H54 (cell line): ENCODE measurements at places on chromosomes 6 and 20.

DNA sequence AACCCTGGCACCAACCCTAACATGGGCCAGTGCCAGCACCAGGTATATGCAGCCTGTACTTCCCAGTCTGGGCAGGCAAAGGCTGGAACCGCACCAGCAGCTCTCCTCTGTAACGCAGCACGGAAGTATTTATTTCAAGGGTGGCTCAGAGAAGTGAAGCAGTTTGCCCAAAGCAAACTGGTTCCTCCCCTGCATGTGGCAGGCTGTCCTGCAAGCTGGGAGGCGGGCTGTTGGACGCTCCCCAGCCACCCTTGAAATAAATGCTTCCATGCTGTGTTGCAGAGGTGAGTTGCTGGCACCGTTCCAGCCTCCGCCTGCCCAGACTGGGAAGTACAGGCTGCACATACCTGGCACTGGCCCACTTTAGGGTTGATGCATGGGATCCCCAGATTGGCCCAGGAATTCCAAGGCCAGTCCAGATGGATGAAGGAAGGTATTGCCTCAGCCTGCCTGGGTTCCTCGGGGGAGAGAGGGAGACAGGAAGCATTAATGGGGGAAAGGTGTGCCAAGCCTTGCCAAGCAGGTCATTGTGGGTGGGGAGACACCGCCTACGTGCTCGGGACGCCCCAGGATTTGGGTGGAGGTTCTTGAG is 49.8 kb downstream of the PPARD start:
- no peak for DNase-seq

DNA sequence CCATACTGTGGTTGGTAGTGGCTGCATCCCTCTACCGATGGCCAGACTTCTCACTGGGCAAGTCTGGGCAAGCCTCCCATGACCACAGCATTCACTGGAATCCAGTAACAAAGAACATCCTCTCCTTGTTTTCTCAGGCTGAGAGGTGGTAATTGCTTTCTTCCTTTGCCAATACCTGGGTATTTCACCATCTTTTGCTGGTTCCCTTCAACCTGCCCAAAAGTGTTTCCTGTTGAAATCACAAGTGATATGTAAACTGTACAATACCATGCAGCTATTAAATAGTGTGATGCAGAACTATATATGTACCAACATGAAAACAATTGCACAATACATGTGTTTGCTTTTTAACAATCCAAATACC is at the start of gene PTCHD4:
PTCHD4 (minus strand) TSS at position 55 of the 364 bp plus-strand sequence. CDS start 42,240 bp downstream, outside the sequence.
- DNase-seq: no peak

DNA sequence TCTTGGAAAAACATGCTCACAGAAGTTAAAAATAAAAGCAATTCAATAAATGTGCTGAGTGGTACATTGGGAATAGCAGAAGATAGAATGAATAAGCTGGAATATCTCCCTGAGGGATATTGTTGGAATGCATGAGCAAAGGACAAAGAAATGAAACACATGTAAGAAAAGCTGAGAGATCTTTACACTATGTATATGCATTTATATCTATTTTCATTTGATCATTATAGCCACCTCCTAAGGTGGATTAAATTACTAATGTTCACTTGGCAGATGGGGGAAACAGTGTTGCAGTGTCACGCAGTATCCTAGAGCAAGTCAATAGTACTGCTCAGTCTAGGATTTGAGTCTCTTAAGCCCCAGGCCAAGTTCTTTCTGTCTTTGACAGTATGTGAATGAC is 542.0 kb upstream of the MARCKS start:
- DNase-seq: no peak

DNA sequence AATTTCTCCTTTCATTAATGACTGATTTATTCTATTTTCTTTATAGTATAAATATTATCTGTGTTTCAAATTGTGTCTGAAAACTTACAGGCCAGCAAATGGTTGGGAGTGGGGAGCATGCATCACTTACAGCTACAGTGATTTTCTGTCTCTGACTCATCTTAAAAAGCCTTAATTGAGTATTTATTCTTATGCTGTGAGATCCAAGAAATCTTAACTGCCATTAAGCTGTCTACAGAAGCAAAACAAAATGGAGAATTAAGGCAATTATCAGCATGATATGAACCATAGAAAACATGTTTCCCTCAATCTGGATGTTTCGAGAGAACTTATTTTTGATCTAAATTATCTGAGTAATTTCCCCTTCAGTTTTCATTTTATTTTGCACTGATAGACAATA is 831.2 kb downstream of the KIF16B start:
- DNase-seq: no peak

DNA sequence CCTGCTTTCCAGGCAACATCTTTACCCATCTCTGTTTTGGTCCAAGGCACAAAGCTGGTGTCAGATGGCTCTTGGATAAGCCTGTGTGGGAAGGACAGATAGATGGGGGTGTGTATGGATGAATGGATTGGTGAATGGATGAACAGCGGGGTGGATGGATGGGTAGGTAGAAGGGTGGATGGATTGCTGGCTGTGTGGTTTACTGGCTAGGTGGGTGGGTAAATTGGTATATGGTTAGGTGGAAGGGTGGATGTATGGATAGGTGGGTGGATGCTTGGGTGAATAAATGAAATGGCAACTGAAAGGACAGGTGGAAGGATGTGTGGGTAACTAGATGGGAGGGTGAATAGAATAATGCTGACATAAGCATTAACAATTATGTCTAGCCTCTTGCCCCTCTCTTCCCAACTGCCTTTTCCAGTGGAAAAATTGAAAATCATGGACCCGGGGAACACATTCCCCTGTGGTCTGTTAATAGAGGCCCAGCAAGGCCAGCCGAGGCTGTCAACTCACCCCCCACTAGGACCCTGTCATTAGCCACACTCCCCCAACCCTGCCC is 43.8 kb upstream of the RSPO4 start:
- no peak for DNase-seq

DNA sequence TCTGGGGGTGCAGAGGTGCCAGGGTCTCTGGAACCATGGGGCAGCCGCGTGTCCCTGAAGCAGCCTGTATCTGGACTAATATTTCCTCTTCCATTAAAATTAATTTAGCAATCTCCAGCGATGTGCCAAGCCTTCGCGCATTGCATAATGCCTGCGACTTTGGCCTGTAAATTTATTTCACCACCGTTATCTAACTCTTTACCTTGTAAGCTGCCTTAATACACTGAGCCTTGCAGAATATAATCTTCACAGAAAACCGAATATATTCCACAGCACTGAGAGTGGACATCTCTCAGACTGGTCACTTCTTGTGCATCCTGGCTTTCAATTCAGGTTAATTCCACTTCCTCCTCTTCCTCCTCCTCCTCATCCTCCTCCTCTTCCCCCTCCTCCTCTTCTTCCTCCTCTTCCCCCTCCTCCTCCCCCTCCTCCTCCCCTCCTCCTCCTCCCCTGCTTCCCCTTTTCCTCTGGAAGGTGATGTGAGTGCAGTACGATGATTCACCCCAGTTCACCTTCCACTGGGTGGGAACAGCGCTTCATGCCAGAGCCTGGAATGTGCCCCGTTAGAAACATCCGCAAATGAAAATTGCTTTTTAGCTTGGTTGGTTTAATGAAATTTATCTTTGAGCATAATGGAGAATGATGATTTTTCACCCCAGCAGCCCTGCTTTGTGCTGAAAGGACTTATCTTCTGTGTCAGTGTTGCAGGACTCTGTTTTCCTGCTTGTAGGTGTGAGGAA is 101.4 kb downstream of the CDH4 start:
- peak; percentile 75 for DNase-seq

GRCh38 chr6:125046107-125046925 is 84.1 kb downstream of the RNF217 start:
- no peak for DNase-seq

DNA sequence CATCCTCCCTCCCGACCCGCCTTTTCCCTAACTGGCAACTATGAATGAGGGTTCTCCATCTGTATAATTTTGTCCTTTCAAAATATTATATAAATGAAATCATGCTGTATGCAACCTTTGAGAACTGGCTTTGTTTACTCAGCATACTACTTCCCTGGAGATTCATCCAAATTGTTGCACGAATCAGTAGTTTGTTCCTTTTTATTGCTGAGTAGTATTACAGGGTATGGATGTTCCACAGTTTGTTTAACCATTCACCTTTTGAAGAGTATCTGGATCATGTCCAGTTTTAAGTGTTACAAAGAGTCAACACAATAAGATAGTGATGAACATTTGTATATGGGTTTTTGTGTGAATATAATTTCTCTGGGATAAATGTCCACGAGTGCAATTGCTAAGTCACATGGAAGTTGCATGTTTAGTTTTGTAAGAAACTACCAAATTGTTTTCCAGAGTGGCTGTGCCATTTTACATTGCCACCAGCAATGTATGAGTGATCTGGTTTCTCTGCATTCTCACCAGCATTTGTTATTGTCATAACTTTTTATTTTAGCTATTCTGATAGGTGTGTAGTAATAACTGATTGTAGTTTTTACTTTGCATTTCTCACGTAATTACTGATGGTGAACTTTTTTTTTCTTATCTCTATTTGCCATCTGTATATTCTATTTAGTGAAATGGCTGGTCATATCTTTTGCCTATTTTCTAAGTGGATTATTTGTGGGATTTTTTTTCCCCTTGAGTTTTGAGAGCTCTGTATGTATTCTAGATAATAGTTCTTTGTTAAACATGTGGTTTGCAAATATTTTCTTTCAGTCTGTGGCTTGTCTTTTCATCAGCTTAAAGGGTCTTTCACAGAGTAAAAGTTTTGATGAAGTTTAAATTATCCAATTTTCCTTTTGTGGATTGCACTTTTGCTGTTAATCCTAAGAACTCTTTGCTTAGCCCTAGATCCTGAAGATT is 14.4 kb upstream of the RNF24 start:
- no peak for DNase-seq

DNA sequence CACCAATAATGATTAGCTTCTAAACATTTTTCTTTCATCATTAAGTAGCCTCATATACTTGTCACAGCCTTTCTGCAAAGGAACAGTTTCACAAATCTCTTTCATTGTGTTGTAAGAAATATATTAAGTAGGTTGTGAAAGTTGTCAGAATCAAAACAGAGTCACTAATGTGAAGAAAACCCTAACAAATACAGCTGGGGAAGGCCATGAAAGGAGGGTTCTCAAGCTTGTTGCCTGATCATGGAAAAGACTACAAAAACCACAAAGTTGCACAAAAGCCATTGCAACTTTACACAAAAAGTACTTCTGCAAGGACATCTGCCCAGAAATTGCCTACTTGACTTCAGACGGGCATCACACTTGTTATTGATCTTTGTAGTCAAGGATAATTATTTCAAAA is 216.1 kb downstream of the ALDH8A1 start:
- no peak for DNase-seq

GRCh38 chr6:15434823-15435380 is 189.0 kb downstream of the JARID2 start:
- no peak for DNase-seq

- DNase-seq: no peak
Observed at GRCh38 chr6:111732390-111732789, 126.7 kb upstream of the TRAF3IP2 start.

DNA sequence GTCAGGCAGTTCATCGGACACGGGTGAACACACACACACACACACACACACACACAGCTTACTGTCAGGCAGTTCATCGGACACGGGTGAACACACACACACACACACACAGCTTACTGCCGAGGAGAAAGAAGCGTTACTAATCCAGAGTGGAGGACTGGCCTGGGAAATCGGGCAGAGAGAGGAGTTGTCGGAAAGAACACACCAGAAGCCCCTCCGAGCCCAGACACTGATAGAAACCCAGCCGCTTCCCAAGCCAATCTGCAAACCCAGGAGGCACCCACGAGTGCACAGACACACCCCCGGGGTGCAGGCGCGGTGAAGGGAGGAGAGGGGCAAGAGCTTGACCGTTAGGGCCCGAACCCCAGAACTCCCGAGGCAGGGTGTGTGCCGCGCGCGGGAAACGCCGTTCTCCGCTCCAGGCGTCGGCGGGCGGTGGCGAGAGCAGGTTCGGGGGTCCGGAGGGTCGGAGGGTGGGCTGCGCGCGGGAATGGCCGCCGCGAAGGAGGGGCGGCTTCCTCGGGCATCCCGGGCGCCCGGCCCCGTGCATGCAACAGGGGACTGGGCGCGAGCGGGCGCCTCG is 636 bp downstream of the ELOVL2 start:
- no peak for DNase-seq

GRCh38 chr6:21441386-21441785 is 152.2 kb upstream of the SOX4 start:
- no peak for DNase-seq

DNA sequence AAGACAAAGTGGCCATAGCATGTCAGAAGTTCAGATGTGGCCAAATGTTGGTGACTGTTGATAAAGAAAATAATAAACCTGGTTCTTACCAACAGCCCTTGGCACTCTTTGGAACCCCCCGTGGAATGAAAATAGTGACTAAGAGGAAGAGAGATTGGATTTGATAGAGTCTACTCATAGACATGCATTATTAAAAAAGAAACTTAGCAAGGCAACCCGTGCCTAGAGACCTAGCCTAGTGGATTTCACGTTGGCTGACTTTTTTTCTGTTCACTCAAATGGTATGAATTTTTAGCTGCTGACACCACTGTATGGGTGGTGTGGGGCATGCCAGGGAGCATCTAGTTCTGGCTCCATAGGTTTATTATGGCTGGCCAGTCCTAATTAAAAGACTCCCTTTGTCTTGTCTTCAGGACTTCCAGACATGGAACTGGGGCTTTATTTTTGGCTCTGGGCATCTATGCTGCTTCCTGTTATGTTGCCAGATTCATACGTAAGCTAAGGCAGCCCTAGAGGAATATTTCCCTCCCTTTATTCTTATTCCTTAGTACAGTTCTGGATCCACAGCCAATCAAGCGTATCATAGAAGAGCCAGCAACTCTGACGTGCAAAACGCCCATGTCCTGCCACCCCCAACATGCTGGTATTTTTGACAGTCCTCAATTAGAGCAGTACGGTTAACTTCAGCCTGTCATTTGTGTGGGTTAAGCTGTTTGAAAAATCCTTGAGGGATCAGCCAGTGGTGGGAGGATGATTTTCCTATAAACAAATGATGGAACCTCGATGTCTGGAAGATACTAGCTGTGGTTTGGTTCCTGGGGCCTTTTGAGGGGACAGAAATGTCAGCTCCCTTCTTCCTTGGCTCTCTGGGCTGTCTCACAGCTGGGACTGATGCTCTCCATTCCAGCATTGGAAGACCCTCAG is 127.5 kb downstream of the ISM1 start:
- DNase-seq: no peak

- DNase-seq: no peak
Observed at GRCh38 chr6:20653085-20653479, 118.8 kb downstream of the CDKAL1 start.

DNA sequence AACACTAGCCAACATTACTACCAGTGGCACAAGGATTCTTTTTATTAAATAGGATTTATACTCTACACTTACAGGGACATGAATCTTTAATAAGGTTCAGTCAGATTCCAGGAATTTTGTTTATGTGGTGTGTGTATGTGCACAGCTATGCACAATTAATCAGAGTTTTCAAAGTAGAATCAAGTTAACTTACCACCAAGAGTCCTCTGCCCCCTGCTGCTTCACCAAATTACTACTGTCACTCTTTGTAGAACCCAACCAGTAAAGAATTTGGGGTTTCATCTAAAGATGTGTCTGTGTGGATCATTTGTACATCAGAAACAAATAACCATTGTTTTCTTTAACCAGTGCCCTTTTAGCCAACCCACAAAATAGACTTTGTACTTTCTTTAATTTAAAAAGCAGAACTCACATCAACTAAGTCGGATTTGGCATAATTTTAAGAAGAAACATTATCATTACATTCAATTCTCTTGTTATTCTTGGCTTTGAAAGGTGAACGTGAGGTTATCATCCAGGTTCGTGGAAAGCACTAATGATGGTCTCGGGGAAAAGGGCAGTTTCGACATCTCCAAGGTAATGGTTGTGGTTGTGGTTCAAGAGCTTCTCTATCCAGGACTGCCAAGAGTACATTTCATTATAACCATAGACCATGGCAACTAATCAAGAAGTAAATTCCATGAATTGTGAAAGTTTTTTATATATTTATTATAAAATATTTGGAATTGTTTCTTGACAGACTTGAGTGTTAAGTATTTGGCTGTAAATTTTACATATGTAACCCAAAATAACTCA is 514.3 kb upstream of the ID4 start:
- no peak for DNase-seq
